ENCODE measurements at places on chromosomes 2 and 18.

- no peak for DNase-seq
Observed at GRCh38 chr2:190635781-190636180, 13.1 kb upstream of the NAB1 start.

DNA sequence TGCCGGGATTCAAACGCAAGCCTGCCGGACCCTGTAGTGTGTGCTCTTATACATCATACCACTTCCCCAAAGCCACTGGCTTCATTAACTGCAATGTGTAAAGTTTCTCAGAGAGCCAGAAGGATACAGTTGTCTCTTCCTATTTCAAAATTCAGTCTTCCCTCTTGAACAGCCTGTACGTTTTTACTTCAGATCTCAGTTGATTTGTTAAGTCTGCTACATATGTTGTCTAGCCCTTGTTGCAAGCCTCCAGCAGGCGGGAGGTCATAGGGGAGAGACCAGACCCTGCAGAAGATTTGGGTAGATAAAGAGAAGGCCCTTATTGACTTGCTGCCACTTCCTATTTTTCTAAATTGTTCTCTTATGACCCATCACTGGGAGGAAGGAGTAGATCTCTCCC is 56.2 kb downstream of the ARHGEF33 start:
- no peak for DNase-seq

DNA sequence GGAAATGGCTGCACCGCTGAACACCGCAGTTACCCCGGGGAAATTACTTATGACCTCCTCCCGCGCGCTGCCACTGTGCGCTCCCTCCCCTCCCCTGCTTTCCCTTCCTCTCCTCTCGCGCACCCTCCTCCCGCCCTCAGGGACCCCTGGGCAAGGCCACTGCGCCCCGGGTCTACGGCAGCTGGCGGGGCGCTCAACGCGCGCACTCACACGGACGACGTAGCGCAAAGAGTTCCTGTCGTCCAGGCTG is 7.9 kb downstream of the ALPP start:
- DNase-seq = no peak

DNA sequence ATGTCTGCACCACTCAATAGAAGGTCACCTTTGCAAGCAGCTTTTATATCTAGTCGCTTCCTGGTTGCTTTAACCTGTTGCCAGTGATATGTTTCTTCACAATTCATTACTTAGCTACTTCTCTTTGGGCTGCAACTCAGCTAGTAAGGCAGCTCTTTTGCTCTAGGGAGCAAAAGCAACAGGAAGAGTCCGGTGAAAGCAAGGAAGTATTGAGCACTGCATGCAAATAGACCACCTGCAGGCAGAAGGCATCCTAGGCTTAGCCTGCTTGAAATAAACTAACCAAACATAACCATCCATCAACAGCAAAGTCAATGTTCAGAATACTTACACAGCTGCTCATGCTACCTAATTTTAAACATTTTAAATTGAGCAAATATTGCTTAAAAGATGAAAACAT is 529.2 kb upstream of the LINC00305 start:
- no peak for DNase-seq

GRCh38 chr2:118878531-118879149 is 31.2 kb upstream of the EN1 start:
- no peak for DNase-seq

DNA sequence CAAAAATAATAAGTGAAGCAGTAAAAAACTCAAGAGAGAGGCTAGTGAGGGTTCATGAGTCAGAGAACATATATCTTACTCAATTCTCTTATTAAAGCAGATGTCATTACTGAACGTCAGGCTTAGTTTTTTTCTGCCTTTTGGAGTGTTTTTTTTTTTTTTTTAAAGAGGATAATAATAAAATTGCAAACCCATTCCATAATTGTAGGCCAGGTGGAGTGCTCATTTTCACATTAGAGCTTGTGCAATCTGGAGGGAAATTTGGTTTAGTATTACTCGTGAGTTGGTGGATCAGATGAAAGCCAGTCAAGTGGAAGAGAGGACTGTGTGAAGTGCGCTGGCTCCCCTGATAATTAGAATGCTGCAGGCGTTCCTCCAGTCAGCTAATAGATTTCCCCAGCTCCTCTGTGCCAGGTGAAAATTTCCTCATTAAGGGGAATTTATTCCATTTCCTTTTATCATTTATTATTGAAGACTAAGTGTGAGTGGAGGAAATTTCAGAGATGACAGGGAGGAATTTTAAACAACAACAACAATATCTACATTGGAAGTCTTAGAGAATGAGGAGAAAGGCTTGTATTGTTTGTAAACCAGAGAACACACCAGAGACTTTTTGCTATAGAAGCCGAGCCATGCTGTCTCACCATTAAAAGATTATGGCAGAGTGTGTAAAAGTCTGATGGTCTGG is 74.6 kb downstream of the CPS1 start:
- no peak for DNase-seq

DNA sequence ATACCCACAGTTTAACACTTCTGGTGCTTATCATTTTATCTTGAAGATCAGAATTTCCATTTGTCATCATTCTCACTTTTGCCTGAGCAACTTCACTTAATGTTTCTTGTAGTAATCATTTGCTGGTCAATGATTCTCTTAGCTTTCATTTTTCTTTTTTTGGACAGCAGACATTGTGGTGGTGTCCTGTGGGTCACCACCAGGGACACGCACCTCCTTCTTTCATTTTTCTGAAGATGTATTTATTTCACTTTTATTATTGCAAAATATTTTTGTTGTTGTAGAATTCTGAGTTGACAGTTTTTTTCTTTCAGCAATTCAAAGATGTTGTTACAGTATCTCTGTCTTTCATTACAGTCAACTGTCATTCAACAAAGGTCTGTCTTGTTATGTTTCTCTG is 84.3 kb downstream of the FAM168B start:
- no peak for DNase-seq

- no peak for DNase-seq
Observed at GRCh38 chr18:27461957-27462356, 276.8 kb upstream of the CHST9 start.

GRCh38 chr18:37403100-37403781 is 162.4 kb downstream of the CELF4 start:
- DNase-seq = no peak

- no peak for DNase-seq
Observed at GRCh38 chr2:47236503-47237215, 81.6 kb upstream of the STPG4 start.

GRCh38 chr2:188085421-188085820 is 206.3 kb upstream of the GULP1 start:
- no peak for DNase-seq

DNA sequence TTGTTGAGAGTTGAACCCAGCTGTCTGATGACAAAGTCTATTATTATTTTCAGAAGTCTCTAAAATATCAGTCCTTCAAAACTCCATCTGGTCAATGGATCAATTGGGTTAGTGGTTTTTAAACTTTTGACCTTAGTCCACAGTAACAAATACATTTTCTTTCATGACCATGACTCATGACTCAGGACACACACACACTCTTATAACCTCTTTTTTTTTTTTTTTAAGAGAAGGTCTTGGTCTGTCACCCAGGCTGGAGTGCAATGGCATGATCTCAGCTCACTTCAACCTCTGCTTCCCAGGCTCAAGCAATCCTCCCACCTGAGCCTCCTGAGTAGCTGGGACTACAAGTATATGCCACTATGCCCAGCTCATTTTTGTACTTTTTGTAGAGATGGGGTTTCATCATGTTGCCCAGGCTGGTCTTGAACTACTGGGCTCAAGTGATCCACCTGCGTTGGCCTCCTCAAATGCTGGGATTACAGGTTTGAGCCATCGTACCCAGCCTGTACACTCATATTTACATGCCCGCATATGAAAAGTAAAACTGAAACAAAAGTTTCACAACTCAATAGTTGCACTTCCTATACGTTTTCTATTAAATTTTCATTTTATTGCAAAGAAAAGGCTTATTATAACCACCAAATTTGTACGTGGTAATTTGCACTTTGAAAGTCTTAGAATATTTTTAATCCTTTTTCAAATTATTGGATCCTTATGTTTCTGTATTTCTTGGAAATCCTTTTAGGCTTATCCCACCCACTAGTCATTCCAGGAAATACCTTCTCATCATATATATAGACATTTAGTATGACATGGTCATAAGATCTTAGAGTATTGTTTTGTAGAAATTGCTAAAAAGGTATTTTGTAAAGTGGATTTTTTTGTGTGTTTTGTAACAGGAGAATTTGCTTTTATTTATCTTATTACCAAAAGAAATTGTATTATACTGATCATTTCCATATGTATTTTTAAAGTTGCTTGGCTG is 199.0 kb downstream of the LPIN1 start:
- DNase-seq = no peak

DNA sequence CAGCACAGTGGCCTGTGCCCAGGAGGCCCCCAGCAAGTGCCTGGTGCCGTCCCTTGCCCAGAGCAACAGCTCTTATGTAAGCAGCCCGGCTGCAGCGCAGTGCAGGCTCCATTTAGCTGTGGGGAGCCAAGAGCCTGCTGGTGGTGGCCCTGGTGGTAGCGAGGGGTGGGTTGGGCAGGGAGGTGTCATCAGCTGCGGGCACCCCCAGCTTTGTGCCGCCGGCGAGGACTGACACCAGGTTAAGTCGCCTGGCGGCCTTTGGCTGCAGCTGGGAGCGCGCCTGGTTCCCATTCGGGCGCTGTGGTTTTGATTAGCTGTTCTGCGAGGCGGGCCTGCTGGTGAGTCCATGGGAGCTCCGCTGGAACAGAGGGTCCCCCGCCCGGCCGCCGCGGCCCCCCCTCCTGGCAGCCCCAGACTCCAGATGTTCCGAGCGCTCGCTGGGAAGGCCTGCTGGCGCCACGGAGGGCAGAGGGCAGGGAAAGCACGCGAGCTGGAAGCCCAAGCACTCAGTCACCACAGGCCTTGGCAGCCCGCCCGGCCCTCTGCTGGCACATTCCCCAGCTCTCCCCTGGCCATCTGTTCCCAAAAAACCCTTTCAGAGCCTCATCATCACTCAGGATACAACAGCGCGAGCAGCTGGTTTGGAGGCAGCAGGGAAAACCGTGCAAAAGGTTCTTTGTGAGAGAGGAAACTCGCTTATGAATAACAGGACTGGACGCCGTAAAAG is 18.4 kb downstream of the ATOH8 start:
- peak; percentile 83 for DNase-seq

GRCh38 chr2:20640411-20641122 is 10.3 kb downstream of the HS1BP3 start:
- DNase-seq = no peak

DNA sequence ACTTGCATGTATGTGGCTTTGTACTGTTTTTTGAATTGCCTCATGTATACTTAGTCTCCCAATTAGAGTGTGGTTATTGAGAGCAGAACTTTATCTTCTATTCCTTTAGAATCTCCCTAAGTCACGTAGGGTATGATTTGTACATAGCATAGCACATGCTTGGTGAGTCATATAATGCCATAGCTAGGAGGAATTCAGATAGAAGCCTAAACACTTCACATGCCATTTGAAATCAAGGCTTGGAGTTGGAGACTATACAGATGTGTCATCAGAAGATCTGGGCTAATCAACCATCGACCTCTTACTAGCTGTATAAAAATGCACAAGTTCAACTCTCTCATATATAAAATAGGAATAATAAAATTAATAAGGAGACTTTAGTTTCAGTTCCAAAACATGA is 222.6 kb upstream of the ST6GAL2 start:
- DNase-seq = no peak

DNA sequence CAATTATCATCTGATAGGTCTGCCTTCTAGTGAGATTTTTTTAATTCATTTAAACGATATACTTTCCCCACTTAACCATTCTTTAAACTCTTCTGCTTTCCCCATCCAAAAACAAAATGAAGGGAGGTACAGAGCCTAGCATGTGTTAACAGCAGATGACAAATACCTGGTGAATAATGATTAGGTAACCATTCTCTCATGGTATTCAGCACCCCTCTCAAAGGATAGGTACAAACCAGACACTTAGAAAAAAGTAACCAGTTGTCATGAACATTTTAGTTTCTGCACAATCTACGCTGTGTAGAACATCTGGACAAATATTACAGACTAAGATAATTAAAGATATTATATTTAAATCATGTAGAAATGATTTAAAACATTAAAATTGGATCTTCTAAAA is 56.3 kb downstream of the DNAH7 start:
- no peak for DNase-seq

DNA sequence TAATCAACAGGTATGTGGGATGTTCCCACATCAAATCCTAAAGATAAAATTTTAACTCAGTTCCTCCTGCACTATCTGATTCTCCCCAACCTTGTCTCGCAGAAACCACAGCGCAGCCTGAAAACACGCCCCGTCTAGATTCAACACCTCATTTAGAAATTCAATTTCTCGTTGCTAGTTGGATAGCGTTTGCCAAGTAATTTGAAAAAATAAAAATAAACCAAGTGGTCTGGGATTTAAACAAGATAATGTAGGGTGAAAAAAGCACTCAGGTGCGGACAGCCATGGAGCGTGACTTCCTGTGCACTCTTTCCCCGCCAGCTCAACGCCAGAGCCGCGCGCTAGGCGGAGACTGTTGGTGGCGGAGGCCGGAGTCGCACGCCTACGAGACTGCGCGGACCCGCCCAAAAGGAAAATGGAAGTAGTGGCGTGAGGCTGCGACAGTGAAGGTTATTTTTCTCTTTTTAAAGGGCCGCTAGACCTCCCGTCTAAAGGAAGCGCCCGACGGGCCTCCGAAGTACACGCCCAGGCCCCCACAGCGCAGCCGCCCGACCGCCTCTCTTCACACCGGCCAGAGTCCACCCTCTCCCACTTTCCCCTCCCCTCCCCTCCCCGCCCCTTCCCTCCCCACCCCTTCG is 615 bp upstream of the CCNT2 start:
- no peak for DNase-seq

GRCh38 chr18:63213936-63214671 is 105.5 kb downstream of the BCL2 start:
- no peak for DNase-seq

DNA sequence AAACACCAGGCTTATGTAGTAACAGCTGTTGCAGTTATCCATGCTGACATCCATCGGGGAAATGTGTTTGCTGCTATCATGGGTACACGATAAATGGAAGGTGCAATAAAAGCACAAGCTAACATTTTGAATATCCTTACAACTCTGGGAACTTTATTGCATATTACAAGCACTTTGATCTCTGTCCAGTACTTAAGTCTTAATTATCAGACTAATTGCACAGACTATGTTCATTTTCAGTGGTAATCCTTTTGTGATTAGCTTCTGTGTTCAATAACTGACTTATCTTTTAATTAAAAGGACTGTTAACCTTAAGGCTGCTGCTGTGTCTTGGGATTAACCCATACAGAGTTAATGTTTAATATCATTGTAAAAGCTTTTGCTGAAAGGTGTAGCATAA is 101.4 kb upstream of the ATP5MC3 start:
- no peak for DNase-seq

- no peak for DNase-seq
Observed at GRCh38 chr2:197838036-197838435, 33.6 kb downstream of the PLCL1 start.

DNA sequence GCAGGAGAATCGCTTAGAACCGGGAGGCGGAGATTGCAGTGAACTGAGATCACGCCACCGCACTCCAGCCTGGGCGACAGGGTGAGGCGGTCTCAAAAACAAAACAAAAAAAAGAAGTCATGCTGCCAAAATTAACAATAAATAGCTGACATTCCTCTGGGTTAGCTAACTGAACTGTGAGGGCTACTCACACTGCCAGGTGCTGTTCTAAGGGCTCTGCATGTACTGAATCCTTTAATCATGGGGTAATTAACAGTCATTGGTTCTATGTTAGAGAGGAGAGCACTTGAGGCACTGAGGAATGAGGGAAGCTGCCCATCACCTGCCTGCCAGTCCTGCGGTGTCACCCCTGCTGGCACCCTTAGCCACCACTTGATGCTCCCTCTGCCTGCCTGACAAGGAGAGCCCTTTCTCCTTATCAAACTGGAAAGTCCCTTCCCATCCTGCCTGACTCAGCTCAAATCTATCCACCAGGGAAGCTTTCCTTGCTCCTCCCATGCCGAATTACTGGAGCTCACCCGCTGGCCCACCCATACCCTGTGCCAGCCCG is 73.0 kb upstream of the RIOK3 start:
- DNase-seq = no peak
